ENCODE measurements at places on chromosomes 12 and 14.

DNA sequence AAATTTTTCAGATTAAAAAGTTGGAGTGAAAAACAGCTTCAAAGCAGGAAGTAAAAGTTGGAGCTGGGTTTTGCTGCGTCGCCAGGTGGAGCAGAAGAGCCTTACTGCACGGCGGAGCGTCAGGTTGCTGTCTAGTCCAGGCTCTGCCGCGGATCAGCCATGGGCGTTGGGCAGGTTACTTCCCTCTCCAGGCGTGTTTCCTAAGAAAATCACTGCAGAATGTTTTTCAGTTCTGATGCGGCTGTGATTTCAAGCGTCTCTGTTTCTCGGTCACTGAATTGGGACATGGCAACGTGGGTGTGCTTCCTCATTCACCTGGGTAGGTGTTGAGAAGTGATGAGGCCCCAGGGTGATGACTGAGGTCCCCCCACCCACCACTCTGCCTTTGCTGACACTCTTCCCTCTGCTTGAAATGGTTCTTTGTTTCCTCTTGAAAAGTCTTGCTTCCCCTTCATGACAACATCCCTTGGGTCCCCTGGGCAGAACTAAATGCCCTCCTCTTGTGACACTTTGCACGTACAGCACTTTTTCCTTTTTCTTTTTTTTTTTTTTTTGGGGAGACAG lies 7.6 kb downstream of the EVL start:
- peak; percentile 69 for DNase-seq

GRCh38 chr14:68939893-68940613 lies 39.0 kb downstream of the ACTN1 start:
- DNase-seq = no peak

DNA sequence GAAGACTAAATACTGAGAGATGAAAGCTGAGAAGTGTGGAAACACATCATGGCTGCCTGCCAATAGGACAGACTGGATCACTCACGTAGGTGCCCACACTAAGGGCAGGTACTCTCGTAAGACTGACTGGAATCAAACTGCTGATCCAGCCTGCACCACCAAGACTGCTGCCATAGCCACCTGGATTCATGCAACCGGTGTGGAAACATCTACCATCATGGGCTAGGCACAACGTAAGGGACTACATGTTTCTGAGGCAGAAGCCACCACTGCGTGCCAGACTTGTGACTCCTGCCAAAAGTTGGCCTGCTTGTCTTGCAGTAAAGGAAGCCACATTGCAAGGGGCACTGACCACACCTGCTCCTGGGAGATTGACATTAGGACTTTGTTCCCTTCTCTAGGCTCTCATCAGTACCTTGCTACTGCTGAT lies 3.8 kb downstream of the POMT2 start:
- no peak for DNase-seq

- DNase-seq = no peak
These were observed 14.4 kb upstream of the ATF1 start for GRCh38 chr12:50749459-50749882.

- DNase-seq = no peak
These were observed 184.4 kb downstream of the ITPR2 start for GRCh38 chr12:26648584-26648983.

DNA sequence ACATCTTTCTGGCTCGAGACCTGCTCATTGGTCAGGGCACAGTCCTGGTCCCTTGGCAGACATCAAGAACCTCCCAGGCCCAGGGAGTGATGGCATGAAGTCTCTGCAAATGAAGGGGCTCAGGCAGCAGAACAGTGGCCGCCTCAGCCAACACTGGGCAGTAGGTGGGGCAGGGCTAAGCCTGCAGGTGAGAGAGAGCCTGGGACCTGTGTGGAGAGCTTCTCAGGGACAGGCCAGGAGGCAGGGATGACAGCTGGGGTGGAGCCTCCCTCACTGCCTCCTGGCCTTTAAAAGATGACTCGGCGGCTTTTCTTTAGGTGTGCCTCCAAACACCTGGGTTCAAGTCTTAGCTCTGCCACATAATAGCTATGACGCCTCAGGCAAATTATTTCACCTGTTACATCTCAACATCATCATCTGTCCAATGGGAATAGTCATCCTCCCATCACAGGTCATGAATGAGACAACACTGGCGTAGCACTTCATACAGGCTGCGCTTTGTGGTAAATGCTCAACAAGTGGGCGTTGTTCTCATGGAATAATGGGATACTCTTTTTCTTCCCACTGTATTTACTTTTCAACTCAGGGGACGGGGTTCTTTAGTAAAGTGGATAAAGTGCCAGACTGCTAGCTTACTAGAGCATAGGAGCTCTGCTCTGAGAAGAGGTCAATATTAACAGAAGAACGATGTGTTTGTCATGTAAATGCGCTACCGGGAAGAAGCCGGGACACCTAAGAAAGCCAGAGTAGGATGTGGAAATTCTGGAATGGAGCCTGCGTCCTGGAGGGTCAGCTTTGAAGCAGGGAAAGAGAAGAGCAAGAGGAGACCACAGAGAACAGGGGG lies 277.4 kb downstream of the FOXN3 start:
- no peak for DNase-seq

GRCh38 chr12:2410496-2410895 lies 357.7 kb downstream of the CACNA1C start:
- DNase-seq = no peak

- DNase-seq = no peak
These were observed 287.6 kb upstream of the PWP1 start for GRCh38 chr12:107397890-107398500.

Measured in CD4-positive, CD25-positive, alpha-beta regulatory T cell (primary cell).